Activated naive CD8-positive, alpha-beta T cell treated with anti-CD3 and anti-CD28 coated beads, Interleukin-2, amount 50 U/mL, for 16 hours (primary cell): ENCODE measurements at places on chromosomes 7 and 10.
A peak's percentile ranks its signal among the peaks of the same experiment; 100 is the strongest.

GRCh38 chr10:116707981-116708380 lies 34.4 kb downstream of the HSPA12A start:
- DNase-seq, result no peak

GRCh38 chr10:46006219-46006618 lies 24.2 kb downstream of the NCOA4 start:
- no peak for DNase-seq

- peak; percentile 45 for DNase-seq
Measured at GRCh38 chr7:151875942-151876898, 695 bp downstream of the PRKAG2 start.

- DNase-seq, result no peak
Measured at GRCh38 chr10:77629775-77630506, 7.7 kb downstream of the KCNMA1 start.

GRCh38 chr10:14532473-14533251 lies 201.9 kb upstream of the FRMD4A start:
- DNase-seq, result no peak

GRCh38 chr7:147245274-147245673 lies 1128.7 kb downstream of the CNTNAP2 start:
- DNase-seq, result no peak

- DNase-seq, result no peak
Measured at GRCh38 chr7:42236976-42237810, at the start of gene GLI3. Gene GLI3 (minus strand): TSS chr7:42237209. CDS start chr7:42223253, 13,956 bp downstream.

DNA sequence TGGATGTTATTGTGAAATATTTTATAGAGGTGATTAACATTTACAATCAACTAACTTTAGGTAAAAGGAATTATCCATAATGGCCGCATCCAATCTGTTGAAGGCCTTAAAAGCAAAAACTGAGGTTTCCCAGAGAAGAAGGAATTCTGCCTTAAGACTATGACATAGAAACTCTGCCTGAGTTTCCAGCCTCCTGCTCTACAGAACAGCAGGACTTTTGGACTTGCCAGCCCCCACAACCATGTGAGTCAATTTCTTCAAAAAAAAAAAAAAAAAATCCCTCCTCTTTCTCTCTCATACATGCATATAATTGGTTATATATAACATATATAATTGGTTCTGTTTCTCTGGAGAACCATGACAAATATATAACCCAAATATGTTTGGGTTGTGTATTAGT lies 15.4 kb downstream of the SLC25A28 start:
- DNase-seq, result no peak

- DNase-seq, result no peak
Measured at GRCh38 chr7:151249034-151249731, 689 bp upstream of the SMARCD3 start.

GRCh38 chr10:4647109-4647785 lies 178.8 kb upstream of the AKR1E2 start:
- DNase-seq, result no peak

- no peak for DNase-seq
Measured at GRCh38 chr10:69742928-69743602, 58.6 kb upstream of the COL13A1 start.

DNA sequence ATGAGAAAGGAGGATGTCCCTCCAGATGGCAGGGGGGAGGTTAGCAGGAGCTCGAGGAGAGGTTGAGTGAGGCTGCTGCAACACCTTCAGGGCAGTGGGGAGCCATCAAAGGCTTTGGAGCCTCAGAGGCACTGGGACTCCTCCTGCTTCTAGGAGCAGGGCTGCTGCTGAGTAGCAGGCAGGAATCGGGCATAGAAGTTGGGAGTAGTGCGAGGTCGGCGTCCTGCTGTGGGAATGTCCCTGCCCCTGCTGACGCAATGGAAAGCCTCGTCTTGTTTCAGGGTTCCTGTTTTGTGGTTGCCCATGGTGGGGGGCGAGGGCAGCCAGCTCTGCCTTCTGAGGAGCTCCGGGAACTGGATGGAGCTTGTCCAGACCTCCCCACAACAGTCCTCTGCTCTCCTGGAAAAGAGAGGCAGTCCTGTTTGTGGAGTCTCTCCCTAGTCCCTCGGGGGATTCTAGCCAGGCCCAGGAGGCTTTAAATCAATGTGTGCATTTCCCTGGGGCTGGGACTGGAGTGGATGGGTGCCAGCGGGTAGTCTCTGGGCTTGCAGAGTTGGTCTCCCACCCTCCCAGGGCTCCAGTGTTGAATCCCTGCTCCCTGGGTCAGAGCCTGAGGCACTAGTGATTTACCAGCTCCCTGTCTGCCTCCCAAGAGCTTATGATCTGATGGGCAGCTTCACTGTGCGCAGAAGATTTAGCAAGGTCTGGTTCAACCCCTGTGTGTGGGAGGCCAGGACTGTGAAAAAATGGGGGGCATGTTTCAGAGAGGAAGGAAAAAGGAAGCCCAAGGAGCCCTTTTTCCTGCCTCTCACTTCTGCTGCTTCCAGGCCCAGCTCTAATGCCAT lies 98.7 kb upstream of the PPIF start:
- DNase-seq, result no peak

DNA sequence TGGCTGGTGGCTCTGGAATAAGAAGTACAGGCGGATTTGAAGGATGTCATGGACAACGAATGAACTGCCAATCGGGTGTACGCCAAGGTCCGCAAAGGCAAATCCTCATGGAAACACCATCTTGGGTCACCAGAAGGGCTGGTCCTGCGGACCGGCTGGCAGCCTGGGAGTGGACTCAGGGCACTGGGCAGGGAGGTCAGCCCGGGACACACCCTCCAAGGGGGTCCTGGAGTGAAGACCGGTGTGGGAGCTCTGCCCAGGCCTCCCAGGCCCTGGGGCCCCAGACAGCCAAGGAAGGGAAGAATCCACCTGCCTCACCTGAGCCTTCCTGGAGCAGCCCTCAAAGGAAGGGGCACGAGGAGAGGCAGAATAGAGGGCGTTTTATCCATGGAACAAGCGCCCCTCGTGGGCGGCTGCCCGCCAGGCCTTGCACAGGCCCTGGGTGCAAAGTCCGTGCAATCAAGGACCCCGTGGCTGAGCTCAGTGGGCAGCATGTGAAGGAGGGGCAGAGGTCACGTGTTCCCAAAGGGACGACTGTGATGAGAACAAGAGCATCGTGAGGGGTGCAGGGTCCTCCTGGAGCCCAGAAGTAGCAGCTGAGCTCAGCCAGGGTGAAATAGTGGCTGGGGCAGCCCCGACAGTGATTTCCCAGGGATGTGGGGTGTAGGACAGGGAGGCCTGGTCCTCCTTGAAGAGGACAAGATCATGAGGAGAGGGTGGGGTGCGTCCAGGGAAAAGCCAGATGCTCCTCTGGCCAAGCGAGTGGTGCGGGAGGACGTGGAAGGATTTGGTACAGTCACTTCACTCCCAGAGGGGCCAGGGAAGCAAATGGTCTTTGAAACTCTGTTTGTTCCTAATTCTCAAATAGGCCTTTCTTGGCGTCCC lies 105.2 kb downstream of the TCERG1L start:
- DNase-seq, result no peak

GRCh38 chr7:2851497-2851896 lies 7.4 kb upstream of the GNA12 start:
- no peak for DNase-seq

- DNase-seq, result no peak
Measured at GRCh38 chr7:131355917-131356777, 28.5 kb downstream of the MKLN1 start.

DNA sequence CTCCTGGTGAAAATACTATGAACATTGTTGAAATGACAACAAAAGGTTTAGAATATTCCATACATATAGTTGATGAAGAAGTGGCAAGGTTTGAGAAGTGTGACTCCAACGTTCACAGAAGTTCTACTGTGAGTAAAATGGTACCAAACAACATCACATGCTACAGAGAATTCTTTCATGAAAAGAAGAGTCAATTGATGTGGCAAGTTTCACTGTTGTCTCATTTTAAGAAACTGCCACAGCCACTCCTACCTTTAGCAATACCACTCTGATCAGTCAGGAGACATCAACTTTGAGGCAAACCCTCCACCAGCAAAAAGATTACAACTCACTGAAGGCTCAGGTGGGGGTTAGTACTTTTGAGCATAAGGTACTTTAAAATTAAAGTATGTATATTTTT lies 693.3 kb downstream of the GRID1 start:
- no peak for DNase-seq

GRCh38 chr7:132934017-132934416 lies 147.9 kb downstream of the CHCHD3 start:
- no peak for DNase-seq

DNA sequence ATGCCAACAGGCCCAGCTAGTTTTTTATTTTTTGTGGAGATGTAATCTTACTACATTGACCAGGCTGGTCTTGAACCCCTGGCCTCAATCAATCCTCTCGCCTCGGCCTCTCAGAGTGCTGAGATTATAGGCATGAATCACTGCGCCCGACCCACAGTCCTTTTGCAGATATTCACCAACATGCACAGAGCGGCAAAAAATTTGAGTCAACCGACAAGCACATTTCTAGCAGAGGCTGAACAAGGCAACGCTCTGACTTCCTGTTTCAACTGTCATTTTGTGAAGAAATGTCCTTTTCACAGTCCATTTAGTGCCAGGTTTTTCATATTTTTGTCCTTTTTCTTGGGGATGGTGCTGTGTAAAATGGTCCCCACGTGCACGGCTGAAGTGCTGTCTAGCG lies 71.1 kb upstream of the KAT6B start:
- DNase-seq, result no peak

DNA sequence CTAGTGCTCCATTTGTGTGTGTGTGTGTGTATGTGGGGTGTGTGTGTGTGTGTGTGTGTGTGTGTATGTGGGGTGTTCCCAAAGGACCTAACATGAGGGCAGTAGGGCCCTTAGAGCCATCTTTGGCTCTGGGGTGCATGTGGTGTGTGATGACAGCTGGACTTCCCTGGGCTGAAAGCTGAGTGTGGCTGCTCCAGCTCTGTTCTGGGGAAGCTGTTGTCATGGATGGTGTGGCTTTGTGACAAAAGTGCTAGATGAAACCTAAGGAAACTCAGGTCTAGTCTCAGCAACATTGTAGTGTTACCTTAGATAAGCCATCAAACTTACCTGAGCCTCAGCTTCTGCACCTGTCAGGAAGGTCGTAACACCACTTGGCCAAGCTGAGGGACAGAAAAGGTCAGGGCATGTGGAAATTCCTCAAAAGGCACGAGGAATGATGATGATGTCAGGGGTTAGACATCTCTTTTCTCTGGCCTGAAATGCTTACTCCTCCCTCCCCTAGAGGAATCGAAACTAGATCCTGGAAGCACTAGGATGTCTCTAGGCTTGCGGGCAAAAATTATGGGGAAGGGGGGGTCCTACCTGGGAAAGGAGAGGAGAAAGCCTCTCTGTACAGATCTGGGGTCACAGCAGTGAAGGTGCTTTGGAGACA lies 115.4 kb downstream of the RPS24 start:
- no peak for DNase-seq

DNA sequence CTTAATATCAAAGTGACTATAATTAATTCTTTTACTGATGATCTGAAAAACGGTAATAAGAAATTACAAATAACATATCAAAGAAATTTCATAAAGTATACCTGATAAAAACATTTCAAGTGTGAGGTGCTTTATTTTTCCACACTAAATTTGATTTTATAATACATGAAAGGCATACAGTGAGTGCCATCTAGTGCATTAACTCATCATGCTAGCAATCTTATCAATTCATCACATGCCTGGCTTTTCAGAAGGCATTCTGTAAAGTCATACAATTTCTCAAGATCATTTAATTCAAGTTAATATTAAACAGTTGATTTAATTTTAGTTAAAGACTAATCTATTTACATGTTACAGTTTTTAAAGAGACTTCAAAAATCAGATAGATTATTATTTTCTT lies 1020.9 kb downstream of the GATA3 start:
- no peak for DNase-seq

DNA sequence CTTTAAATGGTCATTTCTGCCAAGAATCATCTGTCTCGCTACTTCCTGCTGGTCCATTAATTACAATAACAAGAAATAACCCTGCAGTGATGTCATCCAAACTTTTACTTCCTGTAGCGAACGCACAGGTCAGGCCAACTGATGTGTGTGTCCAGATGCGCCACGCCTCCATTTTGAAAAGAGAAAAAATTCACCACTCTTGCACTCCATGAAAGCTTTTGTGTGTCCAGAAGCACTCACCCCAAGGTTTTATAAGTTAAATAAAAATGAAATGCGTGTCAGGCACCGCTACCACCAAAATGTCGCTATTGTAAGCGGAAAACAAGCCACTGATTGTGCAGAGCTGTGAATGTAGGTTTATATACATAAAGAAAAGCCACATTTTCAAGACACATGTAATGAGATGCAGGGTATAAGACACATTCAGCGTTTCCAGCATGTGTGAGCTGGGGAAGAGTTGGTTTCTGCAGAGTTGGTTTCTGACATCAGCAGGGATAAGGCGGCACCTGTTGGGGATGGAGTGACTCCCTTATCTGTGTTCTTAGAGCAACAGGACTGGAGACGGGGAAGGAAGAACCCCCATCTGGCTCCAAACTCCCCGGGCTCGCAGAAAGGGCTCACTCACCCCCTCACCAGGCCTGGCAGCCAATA lies 83.3 kb downstream of the CTBP2 start:
- no peak for DNase-seq

- DNase-seq, result no peak
Measured at GRCh38 chr10:132098539-132099388, 33.0 kb downstream of the JAKMIP3 start.

GRCh38 chr10:115649217-115649616 lies 556.1 kb downstream of the ATRNL1 start:
- no peak for DNase-seq
